ENCODE measurements at places on chromosomes 3 and 15.

GRCh38 chr15:45099549-45100165 lies 14.3 kb downstream of the DUOX2 start:
- no peak for DNase-seq

- no peak for DNase-seq
These were observed 763 bp upstream of the TRNT1 start for GRCh38 chr3:3125977-3126376.

DNA sequence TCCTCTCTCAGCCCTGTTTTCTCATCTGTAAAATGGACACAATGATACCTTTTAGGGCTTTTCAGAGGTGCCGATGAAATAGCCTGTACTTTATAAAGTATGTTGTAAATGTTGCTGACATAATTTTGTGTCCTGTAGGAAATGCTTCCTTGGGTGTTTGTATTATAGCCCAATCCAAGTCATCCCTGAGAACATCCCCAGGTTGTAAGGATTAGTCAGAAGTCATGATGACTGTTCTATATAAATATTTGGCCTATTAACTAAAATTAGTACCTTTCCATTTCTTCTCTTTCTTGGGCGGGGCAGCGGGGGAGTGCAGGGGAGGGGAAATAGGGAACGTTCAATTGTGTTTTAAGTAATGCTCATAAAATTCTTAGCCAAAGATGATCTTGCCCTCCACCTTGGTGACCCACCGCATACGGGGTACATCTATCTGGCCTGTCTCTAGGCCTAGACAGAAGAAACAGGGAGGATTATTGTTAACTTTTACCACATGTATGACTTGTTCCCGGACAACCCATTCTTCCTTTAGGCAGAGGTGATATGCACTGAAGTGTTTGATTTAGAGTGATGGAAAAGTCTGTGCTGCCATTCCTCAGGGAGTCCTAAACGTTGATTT lies 120.7 kb downstream of the VGLL4 start:
- DNase-seq = no peak

- DNase-seq = no peak
These were observed 14.4 kb upstream of the TSC22D2 start for GRCh38 chr3:150393745-150394144.

DNA sequence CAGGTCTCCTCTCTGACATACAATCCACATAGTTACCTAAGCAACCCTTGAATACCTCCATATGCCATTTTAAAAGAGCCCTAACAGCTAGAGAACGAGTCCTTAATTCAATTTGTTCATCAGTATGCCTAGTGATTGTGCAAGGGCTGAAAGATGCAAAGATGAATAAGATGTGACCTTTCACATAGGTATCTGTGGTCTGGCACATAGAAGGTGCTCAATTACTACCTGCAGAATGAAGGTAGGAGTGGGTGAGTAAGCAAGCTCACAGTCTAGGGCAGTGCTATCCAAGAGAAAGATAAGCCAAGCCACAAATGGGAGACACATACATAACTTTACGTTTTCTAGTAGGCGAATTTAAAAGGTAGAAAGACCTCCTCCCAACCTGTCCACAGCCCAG lies 157.9 kb downstream of the OSBPL10 start:
- no peak for DNase-seq

DNA sequence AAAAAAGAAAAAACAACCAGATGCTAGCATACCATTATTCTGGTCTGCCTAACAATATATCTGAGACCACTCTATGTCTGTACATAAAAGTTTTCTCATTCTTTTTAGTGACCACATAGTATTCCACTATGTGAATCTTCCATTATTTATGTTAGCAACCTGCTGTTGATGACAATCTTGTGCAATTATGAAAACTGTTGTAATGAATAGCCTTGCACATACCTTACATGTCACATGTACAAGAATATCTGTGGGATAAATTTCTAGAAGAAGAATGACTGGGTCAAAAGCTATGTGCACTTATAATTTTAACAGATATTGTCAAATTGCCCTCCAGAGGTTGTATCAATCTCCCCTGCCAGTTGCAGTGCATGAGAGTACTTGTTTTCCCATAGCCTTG lies 62.5 kb downstream of the ARHGAP31 start:
- DNase-seq = no peak

DNA sequence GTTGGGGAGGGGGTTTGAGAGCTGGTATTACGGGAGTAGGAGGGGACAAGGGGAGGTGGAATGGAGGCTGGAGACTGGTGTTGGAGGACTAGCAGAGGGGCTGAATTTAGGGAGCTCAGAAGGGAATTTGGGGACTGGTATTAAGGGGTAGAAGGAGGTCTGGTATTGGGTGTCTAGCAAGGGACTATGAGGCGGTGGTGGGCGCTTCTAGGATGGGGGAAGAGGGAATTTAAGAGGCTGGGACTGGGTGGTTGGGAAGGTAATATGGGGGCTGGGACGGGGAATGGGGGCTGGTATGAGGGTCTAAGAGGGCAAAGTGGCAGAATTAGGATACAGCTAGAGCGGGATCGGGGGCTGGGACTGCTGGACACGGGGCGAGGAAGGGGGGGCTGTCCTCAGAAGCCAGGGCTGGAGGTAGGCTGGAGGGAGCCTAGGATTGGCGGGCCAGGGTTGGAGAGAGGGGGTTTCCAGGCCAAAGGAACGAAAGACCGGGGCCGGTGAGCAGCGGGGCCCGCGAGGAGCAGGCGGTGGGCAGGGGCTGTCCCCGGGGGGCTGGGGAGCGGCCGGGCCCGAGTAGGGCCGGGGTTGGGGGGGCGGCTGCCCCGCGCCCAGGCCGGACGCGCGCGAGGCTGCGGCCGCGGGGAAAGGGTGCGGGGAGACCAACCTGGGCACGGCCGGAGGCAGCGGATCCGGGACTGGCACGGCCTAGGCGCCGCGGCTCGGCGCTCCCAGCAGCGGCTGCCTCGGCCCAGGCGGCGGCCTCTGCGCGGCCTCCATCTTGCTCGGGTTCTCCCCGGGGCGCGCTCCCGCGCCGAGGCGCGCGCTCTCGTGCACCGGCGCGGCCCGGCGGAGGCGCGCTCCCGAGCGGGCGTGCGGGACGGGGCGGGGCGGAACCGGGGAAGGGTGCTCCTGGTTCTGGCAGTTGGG lies at the start of gene LHFPL4:
Gene LHFPL4, minus strand, starts transcription at position 802 of the 927 bp plus-strand sequence. CDS start 1,143 bp downstream, outside the sequence.
- DNase-seq = no peak

GRCh38 chr3:186283651-186284348 lies 78.2 kb downstream of the DGKG start:
- no peak for DNase-seq

GRCh38 chr15:76974456-76975036 lies 20.4 kb upstream of the PSTPIP1 start:
- no peak for DNase-seq

GRCh38 chr3:164179110-164179774 lies 899.1 kb downstream of the SI start:
- no peak for DNase-seq

GRCh38 chr3:149879872-149880271 lies 66.9 kb downstream of the RNF13 start:
- no peak for DNase-seq

DNA sequence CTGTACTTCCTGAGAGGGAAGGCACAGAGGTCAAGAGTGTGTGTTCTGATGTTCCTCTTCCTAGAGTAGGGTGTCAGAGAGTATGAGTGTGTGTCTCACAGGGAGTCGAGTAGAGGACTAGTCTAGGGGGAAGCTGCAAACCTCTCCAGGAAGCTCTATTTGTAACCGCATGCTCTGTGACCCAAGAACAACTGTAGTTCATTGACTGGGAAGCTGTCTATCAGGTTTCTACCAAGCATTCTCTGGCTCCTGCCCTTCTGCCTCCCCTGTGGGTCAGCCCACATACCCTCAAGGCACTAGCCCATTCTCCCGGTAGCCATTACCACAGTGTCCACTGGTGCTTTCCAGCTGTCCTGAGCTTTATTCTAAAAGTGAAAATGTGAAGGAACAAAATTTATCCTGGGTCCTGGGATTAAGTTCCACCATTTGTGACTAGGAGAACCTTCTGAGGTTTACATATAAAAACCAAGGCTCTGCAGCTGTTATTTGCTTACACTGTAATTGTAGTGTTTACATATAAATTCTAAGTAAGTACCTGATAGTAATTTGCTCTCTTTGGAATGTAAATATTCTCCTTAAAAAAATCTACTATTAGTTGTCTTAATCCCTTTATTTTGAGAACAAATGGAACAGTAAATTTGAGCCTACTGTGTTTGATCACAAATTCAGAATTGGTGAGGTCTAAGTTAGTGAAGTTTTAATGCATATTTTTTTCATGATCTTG lies 40.7 kb downstream of the MYRIP start:
- no peak for DNase-seq

DNA sequence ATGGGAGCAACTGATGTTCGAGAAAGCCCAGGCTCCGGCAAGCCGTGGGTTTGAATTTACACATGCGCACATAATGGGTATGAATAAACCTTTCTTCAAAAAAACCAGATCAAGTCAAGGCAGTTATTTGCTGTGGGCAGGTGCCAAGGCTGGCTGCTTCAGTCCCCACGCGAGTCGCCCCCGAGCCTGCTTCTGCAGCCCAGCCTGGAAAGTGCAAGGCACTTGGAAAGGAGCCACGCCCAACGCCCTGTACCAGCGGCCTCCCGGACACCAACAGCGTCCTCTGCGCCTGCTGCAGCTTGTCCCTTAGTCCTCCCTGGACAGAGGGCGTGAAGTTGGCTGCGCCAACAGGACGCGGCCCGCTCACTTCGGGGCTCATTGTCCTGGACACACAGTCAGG lies 68.9 kb downstream of the KLF15 start:
- DNase-seq = no peak

GRCh38 chr3:153369561-153370374 lies 207.7 kb downstream of the RAP2B start:
- no peak for DNase-seq
